B cell (primary cell): ENCODE measurements at places on chromosomes 5 and 9.

DNA sequence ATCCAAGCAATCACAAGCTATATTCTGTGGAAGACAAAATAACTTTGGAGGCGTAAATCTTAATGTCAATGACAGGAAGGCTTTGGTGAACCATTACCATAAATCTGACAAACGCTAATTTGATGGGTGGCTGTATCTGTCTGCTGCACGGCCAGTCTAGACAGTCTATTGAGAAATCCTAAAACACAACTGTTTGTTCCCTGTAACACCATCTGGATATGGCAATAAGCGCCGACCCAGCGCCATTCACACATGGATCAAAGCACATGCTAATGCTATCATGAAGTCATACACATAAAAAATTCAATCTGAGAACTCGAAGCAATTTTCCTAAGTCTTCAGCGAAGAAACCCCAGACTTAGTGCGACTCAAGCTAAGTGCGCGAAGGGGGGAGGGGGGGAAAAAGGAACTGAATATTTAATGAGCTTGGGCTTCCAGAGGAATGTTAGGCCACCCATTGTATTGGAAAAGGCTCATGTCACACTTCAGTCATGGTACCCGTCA, 95.1 kb downstream of the ARL15 start:
- no peaks in the 10 kb centered on the region for H3K27me3 ChIP-seq
- H3K36me3 ChIP-seq, result no peaks in the 10 kb centered on the region
- DNase-seq, result no peak
- H3K27ac ChIP-seq, result no peak overlapping the region

DNA sequence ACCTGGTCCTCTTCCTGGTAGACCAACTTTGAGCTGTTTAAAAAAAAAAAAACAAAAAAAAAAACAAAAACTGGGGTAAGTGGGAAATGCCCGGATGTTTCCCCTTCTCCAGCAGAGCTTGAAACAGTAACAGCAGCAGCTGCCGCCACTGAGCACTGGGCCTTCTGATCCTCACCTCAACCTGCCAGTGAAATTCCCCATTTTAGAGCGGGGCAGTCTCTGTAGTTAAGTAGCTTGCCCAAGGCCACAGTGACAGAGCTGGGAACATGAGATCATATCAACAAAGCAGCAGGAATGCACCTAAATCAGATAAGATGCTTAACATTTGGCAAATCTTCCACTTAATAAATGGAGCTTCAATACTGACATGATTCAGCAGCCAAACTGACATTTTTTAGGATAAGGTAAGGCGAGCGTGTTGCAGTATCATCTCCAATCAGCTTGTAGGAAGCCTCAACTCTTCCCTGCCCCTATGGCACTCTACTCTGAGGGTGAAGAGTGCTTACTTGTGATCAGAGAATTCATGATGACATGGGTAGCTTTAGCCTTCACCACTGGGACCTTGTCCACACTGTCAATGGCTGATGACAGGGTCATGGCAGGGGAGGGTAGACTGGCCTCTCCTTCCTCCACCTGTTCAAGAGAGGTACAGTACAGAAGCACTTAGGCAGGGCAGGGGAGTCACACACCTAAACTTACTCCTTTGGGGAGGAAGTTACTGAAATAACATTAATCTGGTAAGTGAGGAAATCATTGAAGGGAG, 9.3 kb downstream of the KIAA1191 start:
- H3K27me3 ChIP-seq, result no peaks in the 10 kb centered on the region
- DNase-seq, result no peak

GRCh38 chr5:73673161-73673591, 47.2 kb downstream of the ARHGEF28 start:
- DNase-seq, result no peak
- H3K27ac ChIP-seq, result no peak overlapping the region

- H3K27me3 ChIP-seq, result no peaks in the 10 kb centered on the region
- no peak for DNase-seq
- no peaks in the 10 kb centered on the region for H3K4me1 ChIP-seq
- H3K36me3 ChIP-seq, result no peaks in the 10 kb centered on the region
- H3K27ac ChIP-seq, result no peak overlapping the region
- H3K4me3 ChIP-seq, result no peak overlapping the region
These were observed 86.0 kb downstream of the ANGPTL2 start for GRCh38 chr9:127036437-127036836.

DNA sequence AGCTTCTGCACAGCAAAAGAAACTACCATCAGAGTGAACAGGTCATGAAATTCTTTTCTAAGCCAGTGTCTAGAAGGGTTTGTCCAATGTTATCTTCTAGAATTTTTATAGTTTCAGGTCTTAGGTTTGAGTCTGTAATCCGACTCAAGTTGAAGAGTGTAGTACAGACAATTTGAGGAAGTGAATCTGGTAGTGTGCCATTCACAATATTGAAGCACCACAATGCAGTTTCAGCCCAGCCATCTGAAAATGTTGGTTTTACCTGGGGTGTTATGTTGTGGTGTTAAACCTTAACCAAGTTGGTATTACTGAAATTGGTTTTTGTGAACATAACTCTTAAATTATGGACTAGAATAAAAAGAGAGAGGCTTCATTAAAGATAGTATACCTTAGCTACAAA, 77.2 kb downstream of the ADAMTS16 start:
- H3K4me1 ChIP-seq, result no peaks in the 10 kb centered on the region
- no peak for DNase-seq
- no peaks in the 10 kb centered on the region for H3K36me3 ChIP-seq

DNA sequence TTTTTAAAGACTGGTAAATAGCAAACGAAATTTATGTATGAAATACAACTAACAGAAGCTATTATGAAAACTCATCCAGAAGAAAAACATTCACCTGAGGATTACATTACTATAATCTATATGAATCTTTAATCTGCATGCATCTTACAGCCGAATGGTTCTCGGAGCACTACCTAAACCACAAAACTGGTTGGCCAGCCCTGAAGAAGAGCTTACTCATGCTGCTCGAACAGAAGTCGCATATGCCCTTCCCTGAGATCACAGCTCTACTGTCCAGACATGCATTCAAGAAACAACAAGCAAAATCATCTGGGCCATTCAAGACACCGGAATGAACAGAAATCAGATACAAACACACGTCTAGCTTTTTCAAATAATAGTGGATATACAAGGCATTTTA, 931.0 kb upstream of the DMAC1 start:
- no peak overlapping the region for H3K4me3 ChIP-seq
- H3K36me3 ChIP-seq, result no peaks in the 10 kb centered on the region
- H3K27ac ChIP-seq, result no peak overlapping the region
- peaks cover 3% of the 10 kb centered on the region for H3K27me3 ChIP-seq
- H3K4me1 ChIP-seq, result no peaks in the 10 kb centered on the region

- no peak for DNase-seq
- no peaks in the 10 kb centered on the region for H3K36me3 ChIP-seq
- no peaks in the 10 kb centered on the region for H3K27me3 ChIP-seq
- no peak overlapping the region for H3K27ac ChIP-seq
- H3K4me3 ChIP-seq, result no peak overlapping the region
These were observed 456.7 kb downstream of the ZNF608 start for GRCh38 chr5:124289641-124290311.

DNA sequence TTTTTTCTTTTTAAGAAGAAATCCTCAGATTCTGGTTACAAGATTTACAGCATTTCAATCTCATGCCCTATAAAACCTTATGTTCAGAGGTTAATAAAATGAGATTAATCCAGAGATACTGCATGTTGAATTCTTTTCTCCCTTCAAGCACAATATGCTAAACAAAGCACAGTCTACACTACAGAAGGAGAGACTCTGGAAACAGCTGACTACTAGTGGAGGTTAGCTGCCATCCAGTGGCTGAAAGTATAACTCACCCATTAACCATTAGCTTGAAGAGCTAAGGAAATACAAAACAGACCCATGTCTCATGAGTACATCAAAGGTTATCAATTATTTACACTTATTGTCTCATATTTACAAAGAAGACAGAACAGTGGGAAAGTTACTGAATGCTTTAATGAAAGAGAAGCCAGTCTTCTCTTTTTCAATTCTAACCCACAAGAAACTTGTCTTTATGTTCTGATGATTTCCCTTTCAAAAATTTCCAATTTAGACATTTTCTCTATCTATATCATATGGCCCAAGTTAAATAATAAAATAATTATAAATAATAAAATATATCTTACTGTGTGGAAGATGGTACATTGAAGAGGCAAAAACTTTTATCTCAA, 12.7 kb upstream of the DNAH5 start:
- H3K4me1 ChIP-seq, result no peaks in the 10 kb centered on the region
- H3K27ac ChIP-seq, result no peak overlapping the region
- no peaks in the 10 kb centered on the region for H3K36me3 ChIP-seq
- H3K4me3 ChIP-seq, result no peak overlapping the region

DNA sequence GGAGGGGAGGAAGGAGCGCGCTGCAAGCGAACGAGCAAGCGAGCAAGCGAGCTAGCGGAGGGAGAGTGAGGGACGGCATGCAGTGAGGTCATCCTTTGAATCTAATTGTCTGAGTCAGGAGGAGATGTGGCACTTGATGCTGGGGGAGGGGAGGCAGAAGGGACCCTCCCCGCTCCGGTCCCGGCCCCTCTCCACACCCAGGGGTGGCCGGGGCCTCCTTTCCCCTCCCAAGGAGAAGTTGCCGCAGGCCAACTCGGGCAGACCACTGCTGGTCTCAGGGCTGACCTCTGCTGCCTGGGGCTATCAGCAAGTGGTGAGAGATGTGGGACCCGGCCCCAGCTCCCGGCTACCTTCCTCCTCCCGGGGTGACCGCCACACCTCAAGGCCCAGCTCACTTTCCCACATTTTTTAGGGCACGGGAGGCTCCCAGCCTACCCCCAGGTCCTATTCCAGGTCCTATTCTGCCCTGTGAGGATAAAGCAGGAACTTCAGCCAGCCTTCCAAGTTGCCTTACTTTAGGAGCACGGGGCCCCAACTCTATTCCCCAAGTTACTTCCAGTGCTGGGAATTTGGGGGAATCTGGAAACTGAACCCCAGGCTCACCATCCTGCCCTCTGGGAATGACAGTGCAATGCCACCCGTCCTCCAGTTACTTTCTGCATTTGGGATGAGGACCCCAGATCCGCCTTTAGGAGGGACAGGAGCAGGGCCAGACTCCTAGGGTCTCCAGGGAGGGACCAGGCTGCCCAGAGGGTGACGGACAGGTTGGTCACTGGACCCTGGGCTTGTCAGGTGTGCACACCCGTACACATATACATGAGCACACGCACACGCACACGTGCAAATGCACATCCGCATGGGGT, 11.1 kb downstream of the CNTFR start:
- no peaks in the 10 kb centered on the region for H3K36me3 ChIP-seq
- no peak overlapping the region for H3K4me3 ChIP-seq
- peaks cover 15% of the 10 kb centered on the region for H3K4me1 ChIP-seq
- peaks cover 81% of the 10 kb centered on the region for H3K27me3 ChIP-seq
- no peak overlapping the region for H3K27ac ChIP-seq

GRCh38 chr5:152246401-152246800, 158.7 kb downstream of the NMUR2 start:
- no peaks in the 10 kb centered on the region for H3K27me3 ChIP-seq
- no peaks in the 10 kb centered on the region for H3K4me1 ChIP-seq
- no peak overlapping the region for H3K4me3 ChIP-seq

GRCh38 chr5:38994324-38994927, 79.8 kb downstream of the RICTOR start:
- peaks cover 18% of the 10 kb centered on the region for H3K36me3 ChIP-seq
- DNase-seq, result peak; percentile 62
- H3K4me1 ChIP-seq, result no peaks in the 10 kb centered on the region

DNA sequence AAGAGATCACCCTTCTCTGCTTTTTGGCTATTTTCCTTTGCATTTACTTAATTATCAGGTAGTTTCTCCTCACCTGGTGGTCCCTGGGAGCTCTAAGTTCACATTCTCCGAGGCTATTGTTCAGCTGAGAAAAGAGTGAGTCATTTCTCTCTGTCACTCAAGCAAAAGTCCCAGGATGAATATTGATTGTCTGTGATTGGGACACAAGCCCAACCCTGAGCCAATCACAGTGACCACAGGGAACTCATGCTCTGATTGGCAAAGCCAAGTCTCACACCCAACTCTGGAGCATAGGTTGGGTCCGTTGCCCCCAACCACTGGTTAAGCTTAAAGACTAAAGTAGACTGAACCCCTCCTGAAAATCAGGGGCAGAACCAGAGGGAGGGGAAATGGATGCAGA, 27.8 kb upstream of the FAT2 start:
- H3K27ac ChIP-seq, result no peak overlapping the region
- H3K4me3 ChIP-seq, result no peak overlapping the region
- no peaks in the 10 kb centered on the region for H3K27me3 ChIP-seq
